ENCODE measurements at places on chromosomes 5 and 9. TPM values are rescaled to one million over a fixed set of nuclear protein-coding genes. Genes with fewer than 3 reads are reported as not detected.

C1QTNF2 gene
- total RNA-seq: not detected

DNA sequence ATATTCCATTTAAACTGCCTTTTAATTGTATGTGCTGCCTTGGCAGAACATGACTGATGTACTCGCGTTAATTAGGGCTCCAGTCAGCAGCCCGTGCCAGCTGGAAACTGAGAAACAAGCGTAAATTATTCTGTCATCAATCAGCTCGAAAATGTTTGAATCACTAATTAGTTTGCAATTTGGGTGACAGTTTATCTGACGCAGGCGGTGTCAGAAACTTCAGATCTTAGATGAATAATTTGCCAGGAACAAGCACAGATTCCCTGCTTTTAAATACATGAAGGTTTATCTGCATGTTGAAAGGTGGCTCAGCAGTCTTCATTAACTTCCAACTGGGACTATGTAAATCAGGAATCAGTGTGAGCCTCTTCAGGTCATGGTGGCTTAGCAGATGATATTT lies 176.0 kb upstream of the TLE4 start:
- DNase-seq: no peak

- no peak for DNase-seq
Observed at GRCh38 chr9:37508834-37509206, 23.1 kb downstream of the POLR1E start.

- DNase-seq: no peak
Observed at GRCh38 chr5:76455531-76456133, 52.5 kb downstream of the IQGAP2 start.

ZNF879 gene
- 12.1 TPM for total RNA-seq

IGIP gene
- 16.5 TPM for total RNA-seq

DNA sequence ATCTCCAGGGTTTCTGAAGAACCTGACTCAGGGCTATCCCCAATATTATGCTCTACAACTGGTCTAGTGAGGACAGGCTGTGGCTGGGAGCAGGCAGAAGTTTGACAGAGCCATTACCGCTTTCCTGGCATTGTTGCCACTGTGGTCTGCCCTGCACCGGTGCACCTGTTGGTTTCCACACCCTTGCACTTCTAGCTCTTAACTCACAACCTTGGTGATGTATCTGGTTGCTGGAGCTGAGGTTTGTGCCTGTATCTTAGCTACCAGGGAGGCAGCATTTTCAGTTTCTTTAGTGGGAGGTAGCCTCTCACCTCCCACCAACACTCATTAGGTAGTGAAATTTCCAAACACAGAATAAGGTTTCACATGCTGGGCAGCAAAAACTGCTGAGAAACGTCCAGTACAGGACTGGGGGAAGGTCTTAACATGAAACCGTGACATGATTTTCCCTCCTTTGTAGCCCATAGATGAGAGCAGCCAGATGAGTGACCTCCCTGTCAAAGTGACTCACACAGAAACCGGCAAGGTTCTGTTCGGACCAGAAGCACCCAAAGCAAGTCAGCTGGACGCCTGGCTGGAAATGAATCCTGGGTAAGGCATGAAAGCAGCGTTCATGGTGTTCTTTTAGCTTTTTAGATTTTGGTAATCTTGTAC lies 57.7 kb downstream of the SMARCA2 start:
- DNase-seq: no peak

GRCh38 chr9:136470792-136471469 lies 11.9 kb downstream of the SEC16A start:
- no peak for DNase-seq

DNA sequence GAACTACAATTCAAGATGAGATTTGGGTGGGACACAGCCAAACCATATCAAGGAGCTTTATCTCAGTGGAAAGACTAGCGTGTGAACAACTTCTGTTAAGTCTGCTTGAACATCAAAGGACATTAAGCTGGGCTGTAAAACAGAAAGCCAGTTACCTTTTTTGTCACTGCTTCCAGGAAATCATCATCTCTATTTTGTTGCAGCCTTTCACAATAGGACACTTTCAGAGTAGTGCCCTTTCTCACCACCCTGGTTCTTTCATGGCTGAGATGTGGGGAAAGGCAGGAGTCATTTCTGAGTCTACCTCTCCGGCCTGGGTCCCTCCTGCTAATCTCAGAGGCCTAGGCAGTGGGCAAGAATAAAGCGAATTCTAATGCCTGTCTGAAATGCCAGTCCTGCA lies 96.2 kb upstream of the PPP1R2B start:
- no peak for DNase-seq

GRCh38 chr9:86968258-86968920 lies 21.1 kb upstream of the GAS1 start:
- DNase-seq: no peak

PDCD1LG2 gene
- total RNA-seq: 2.0 TPM

SPINK9 gene
- total RNA-seq: not detected

- no peak for DNase-seq
Observed at GRCh38 chr9:82972446-82972845, 90.5 kb downstream of the RASEF start.

ACOT12 gene
- total RNA-seq: 0.48 TPM

SMIM33 gene
- total RNA-seq: not detected

- no peak for DNase-seq
Observed at GRCh38 chr5:117741655-117742206, 1167.1 kb upstream of the SEMA6A start.

DNA sequence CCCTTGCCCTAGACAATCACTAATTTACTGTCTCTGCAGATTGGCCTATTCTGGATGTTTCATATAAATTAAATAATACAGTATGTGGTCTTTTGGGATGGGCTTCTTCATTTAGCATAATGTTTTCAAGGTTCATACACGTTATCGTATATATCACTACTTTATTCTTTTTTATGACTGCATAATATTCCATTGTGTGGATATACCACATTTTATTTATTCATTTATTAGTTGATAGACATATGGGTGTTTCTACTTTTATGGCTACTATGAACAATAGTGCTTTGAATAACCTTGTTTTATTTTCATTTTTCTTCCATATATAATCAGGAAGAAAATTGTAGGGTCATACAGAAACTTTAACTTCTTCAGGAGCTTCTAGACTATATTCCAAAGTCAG lies 108.5 kb upstream of the PAPPA start:
- DNase-seq: no peak

SEC16A gene
- 46.5 TPM for total RNA-seq

DNA sequence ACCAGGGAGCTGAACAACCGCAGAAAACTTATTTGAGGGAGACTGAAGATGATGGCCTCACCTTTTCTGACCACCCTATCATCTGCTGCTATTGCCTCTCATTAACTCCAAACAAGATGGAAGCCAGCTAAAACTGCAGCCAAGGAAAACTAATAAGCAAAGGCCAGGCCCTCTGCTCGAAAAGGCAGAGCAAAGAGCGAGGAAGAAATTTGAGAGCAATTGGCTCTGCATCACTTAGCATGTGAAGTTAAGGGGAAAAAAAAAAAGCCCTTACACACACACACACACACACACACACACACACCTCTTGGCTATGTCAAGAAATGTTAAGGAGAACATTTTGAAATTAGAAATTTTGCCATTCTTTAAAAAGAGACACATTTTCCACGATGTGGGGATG lies 228.1 kb upstream of the CYLC2 start:
- no peak for DNase-seq

DNA sequence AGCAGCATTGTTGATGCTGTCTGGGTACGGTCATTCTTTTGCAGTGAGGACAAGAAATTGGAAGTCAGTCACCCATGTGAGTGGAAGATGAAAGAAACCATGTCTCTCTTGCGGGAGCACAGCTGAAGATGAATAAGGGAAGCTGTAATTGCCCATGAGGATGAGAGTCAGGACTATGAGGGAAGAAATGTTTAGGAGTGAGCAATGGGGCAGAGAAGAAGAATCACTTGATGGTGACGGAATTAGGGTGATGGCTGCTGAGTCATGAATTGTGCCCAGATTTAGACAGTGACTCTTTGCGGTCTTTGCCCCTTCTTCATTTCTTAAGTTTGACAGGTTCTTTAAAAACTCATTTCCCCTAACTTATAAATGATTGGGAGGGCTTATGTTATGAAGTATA lies 183.3 kb downstream of the MAST4 start:
- no peak for DNase-seq

- DNase-seq: no peak
Observed at GRCh38 chr9:131926360-131926922, 153.2 kb downstream of the MED27 start.

DNA sequence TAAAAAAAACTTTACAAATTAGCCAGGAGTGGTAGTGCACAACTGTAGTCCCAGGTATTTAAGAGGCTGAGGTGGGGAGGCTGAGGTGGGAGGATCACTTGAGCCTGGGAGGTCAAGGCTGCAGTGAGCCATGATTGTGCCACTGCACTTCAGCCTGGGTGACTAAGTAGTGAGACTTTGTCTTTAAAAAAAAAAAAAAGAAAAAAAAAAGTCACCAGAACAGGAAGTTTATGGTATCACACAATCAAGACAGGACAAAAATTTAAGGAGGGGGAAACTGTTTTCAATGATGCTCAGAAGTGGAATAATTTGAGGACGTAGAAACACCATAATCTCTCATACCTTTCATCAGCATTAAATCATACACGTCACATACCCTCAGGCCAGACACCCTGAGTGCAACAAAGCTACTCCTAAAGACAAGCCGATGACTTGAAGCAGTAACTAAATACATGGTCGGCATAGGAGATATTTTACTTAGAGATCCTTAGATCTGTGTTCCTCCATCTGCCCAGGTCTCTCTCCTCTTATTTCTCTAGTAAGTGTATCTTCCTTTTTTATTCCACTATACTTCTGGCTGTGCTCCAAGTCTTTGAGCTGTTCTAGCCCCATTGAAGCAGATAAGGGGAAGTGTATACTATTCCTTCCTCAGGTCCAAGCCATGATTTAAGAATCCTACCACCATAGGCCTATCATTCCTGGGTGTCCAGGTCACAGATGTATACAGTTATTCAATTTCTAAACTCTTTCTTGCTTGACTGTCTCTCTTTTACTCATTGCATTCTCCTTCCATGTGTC lies 91.3 kb upstream of the APC start:
- no peak for DNase-seq

DNA sequence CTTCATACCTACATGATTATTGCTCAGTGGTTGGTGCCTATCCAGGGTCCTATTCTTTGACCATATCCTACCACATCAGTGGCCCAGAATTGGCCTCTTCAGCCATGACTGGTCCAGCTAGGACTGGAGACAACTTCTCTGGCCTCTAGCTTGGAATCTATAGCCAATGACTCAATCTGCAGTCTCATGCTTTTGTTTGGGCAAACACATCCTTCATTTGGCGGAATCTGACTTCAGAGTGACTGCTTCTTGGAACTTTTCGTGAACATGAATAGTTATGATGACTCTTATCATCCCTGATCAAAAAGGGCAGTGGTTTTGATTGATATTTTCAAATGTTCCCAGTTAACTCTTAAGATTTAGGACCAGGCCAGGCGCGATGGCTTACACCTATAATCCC lies 134.1 kb downstream of the PAPPA start:
- DNase-seq: no peak

- no peak for DNase-seq
Observed at GRCh38 chr9:19481121-19481870, 72.5 kb downstream of the ACER2 start.

MUSK gene
- total RNA-seq: 0.23 TPM

BAAT gene
- 0.12 TPM for total RNA-seq

DNA sequence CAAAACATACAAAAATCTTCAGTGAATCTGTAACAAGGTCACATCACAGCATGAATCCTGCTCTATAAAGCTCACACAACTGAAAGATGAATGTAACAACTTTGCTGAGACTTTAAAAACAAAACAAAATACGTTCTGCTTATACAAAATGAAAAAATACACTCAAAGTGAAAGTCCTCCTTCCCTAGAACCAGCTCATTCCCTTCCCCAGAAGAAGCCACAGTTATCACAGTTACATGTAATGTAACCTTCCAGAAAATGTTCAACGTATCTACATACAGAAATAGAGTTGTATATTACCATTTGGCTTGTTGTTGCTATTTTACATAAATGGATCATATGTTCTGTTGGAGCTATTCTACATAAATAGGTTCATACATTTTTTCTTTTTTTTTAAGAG lies 2.6 kb downstream of the AUH start:
- no peak for DNase-seq

PRELID2 gene
- 29.2 TPM for total RNA-seq

SLC4A9 gene
- total RNA-seq: not detected

GRCh38 chr5:114325541-114325940 lies 36.3 kb upstream of the KCNN2 start:
- DNase-seq: no peak

- no peak for DNase-seq
Observed at GRCh38 chr9:14193328-14193990, 120.5 kb downstream of the NFIB start.

RORB gene
- total RNA-seq: 0.08 TPM

DNA sequence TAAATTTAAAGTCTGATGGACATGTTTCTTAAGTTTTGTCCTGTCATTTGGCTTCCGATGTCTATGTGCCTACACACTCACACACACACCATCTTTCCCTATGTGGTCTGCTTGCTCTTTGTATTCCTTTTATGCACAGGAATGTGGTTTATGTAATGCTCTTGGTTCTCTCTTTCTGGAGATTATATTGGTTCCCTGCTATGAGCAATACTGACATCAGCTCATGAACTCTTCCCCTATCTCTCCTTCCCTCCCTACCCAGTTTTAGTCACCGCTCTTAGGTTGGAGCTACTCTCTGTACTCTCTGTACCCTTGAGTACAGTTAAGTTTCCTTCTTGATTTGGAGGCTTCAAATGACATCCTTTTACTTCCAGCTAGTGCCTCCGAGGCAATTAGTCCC lies 77.9 kb upstream of the MVB12B start:
- DNase-seq: no peak

CD14 gene
- total RNA-seq: 54.5 TPM

DNA sequence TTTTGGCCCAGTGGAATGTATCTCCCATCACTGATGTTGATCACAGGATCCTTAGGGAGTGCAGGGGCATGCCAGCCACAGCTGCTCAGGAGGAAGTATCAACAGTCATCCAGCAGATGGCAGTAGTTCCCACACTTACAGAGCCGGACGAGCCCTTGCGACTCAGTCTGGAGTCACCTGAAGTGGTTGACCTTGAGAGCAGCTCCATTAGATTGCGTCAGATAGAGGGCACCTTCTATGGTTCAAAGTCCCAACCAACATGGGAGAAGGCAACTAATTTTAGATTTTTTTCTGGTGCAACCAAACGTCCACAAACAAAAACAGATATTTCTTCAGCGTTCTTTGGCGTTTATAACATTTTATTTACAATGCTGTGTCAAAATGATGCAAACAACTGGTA lies 124.5 kb downstream of the EGFLAM start:
- peak; percentile 47 for DNase-seq

KCNIP1 gene
- 0.20 TPM for total RNA-seq

- no peak for DNase-seq
Observed at GRCh38 chr9:135090547-135090946, 3.1 kb downstream of the OLFM1 start.
